Stimulated activated CD4-positive, alpha-beta T cell treated with anti-CD3 and anti-CD28 coated beads, Interleukin-15, amount 100 ng/mL, for 48 hours (primary cell): ENCODE measurements at places on chromosomes 7 and 10.

DNA sequence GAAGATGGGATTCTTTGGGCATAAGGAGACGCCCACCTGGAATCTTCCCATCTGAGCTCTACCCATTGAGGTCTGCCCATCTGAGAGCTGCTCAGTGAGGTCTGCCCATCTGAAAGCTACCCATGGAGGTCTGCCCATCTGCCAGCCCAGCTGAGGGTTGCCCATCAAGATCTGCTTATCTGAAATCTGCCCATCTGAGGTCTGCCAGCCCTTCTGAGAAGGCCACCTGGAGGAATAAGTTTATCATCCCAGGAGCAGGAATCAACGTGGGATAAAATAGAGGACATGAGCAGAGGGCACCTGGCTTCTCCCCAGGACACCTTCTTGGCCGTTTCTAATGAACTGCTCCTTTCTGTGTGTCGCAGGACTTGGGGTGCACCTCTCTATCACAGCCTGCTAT is 35.3 kb upstream of the PDZD8 start:
- no peak for DNase-seq

GRCh38 chr10:22710139-22710745 is 4.1 kb downstream of the PIP4K2A start:
- no peak for DNase-seq

- DNase-seq = no peak
Observed at GRCh38 chr10:85407088-85407487, 959.5 kb downstream of the GRID1 start.

GRCh38 chr7:20076835-20077234 is 140.3 kb downstream of the MACC1 start:
- DNase-seq = no peak

DNA sequence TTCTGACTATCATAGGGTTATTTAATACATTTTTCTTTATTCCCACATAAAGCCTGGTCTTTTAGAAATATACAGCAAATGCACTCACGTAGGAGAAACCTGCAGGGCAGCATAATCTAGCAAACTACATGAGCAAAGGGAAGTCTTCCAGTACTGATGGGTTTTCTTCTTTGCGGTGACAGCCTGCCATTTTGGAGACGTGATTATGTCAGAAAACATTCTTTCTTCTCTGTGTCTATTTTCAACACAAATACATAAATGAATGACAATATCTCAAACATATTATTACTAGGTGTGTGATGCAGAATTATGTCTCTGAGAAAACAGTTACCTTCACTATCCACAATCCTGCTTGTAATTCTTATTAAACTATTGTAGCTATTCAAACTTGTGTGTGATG is 425.0 kb downstream of the GPAM start:
- no peak for DNase-seq

GRCh38 chr10:104895541-104895940 is 254.5 kb downstream of the SORCS3 start:
- DNase-seq = no peak
